ENCODE measurements at places on chromosomes 1 and 21. TPM values are rescaled to one million over a fixed set of nuclear protein-coding genes. Genes with fewer than 3 reads are reported as not detected.

Gene DRAXIN
- total RNA-seq, result 0.68 TPM

Gene HIVEP3
- 7.6 TPM for total RNA-seq

Gene PRAMEF4
- total RNA-seq, result not detected

Gene HSPB7
- not detected for total RNA-seq

Gene B3GALT2
- 0.78 TPM for total RNA-seq

Gene PATJ
- total RNA-seq, result 5.0 TPM

Gene ETV3L
- total RNA-seq, result not detected

Gene PTGFR
- total RNA-seq, result 0.35 TPM

Gene EXTL1
- total RNA-seq, result not detected

Gene C1QC
- not detected for total RNA-seq

Gene CLCNKB
- not detected for total RNA-seq

Gene ERRFI1
- 63.0 TPM for total RNA-seq

Gene FCER1G
- total RNA-seq, result not detected

Gene MAEL
- total RNA-seq, result not detected

Gene TTC39A
- total RNA-seq, result 7.2 TPM

GRCh38 chr21:32360401-32360975 lies 32.3 kb downstream of the URB1 start:
- no peak for DNase-seq

- no peak for DNase-seq
Observed at GRCh38 chr1:8590721-8591351, 226.6 kb downstream of the RERE start.

- no peak for DNase-seq
Observed at GRCh38 chr1:41889506-41890414, 29.0 kb downstream of the HIVEP3 start.

GRCh38 chr1:186753241-186753640 lies 73.0 kb upstream of the PTGS2 start:
- no peak for DNase-seq

DNA sequence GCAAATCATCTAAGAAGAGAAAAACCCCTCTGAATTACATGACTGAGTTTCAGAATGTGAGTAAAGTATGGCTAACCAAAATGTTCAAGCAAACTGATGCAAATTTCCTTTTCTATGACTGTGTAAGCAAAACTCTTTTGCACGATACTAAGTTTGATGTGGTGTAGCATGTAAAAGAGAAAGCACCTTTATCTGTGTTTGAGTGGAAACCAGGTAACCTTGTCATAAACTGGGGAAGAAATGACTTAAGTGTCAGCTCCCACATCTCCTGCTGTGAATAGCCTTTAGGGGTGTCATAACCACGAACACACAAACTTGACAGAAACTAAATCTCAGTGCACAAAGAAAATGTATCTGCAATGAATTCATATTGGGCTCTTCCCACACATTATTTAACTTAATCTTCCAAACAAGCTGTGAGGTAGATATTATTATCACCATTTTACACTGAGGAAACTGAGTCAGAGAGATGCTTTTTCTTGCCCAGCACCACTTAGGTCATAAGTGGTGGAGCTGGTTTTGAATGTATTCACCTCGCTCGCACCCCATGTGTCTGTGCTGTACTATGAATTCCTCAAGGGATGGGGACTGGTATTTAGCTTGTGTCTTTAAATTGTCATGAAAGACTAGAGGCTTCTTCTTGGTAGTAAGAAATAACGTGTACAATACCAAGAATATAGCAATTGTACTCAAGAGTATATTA lies 32.9 kb upstream of the IL12RB2 start:
- no peak for DNase-seq

- no peak for DNase-seq
Observed at GRCh38 chr1:108858230-108858950, 1.5 kb upstream of the AKNAD1 start.

DNA sequence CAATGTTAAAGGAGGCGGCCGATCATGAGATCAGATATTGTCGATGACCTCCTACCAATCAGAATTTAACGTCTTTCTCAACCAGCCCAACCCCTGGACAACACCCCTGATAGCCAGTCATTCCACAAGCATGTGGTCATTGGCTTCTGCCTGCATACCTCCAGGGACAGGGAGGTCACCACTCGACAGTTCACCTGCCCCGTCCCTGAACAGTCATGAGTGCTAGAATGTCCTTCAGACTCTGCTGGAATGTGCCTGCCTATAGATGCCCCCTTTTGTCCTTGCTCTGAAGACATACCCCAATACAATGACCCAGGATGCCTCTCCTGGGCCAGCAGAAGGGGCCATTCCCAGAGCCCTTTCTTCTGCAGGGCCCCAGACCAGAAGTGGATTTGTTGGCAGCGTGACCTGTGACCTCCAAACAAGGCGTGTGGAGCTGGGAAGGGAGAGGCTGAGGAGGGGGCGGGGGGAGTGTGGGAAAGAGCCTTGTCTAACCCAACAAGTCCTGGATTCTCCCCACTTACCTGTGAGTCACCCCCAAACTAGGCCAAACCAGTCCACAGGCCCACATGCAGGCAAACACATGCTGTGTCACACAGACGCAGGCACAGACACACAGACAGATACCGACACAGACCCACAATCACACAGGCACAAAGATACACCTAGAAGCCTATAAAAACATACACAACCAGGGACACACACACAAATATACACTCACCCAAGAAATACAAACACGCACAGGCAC lies 2.2 kb downstream of the CRYBG2 start:
- DNase-seq, result no peak

GRCh38 chr1:181112071-181112929 lies 23.8 kb downstream of the IER5 start:
- no peak for DNase-seq

DNA sequence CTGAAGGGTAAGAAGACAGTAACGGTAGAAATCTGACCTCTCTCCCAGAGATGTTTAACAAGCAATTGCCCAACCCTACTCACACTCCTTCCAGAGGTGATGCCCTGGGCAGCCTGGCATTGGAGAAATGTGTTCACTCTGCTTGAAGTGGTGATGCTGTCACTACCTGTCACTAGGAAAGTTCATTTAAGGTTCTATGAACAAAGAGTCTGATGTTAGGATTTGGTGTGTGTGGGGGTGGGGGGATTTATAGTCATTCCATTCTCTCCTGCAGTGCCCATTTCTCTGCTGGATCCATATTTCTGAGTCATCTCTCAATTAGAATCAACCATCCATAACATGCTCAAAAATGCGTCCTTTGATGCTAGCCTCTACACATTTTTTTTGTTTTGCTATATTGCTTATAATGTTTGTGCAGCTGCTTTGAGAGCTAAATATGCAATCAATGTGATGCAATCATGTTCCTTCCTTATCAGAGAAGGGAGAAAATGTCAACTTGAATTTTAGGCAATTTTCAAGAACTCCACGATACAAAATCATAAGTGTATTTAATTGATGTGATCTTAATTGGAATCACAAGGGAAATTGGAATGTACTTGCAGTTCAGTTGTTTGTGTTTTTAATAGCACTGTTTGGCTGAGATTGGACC lies 173.9 kb downstream of the DUSP10 start:
- DNase-seq, result no peak

GRCh38 chr1:102045752-102046151 lies 49.0 kb upstream of the OLFM3 start:
- DNase-seq, result no peak

GRCh38 chr1:163047951-163048659 lies 21.1 kb upstream of the RGS4 start:
- DNase-seq, result no peak

- no peak for DNase-seq
Observed at GRCh38 chr21:42384156-42384945, 11.5 kb downstream of the TMPRSS3 start.

DNA sequence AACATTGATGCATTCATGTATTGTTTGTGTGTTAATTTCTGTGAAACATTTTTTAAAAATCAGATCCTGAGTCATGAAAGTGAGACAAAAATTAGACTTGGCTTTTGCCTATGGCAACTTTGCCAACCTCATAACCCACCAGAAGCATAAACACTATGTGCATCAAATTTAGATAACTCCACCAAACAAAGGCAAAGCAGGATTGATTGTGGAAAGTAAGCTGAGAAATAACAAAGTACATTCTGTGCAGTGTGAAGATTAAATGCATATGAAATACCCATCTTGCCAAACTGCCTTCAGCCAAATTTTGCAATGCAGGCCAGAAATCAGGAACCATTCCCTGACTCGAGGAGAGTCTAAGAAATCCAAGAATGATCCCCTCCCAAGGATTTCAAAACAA lies 493.4 kb downstream of the AJAP1 start:
- DNase-seq, result no peak

DNA sequence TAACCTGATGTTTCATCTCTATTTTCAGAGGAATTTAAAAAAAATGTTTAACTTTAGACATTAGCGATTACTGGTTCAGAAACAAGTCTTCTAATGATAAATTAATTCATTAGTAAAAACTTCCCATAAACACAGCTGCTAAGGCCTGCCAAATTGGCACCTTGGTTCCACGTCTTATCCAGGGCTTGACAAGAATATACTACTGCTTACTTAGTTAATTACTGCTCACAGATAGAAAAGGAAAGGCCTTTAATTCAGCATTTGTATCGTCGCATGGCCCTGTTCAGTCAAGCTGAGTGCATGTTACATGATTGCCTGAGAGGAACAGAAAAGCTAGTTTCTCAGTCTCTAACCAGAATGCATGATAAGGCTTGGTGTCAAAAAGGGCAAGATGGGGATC lies 84.6 kb downstream of the ADGRL2 start:
- DNase-seq, result no peak

DNA sequence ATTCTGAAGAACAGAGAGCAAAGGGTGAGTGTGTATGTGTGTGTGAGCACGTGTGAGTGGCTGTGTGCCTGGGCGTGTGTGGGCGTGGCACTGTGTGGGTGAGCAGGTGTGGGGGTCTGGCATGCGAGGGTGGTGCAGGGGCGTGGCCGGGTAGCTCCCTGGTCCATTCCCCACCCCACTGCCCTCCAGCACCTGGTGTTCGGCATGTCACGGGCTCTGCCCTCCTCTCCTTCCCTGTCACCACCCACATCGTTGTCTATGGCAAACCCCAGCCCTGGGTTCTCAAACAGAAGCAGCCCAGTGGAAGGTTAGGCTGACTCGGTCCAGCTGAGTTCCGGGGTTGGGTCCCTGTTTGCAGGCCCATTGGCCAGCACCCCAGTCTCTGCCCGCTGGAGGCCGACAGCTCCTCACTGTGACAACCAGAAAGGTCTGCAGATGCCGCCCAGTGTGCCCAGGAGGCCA lies 39.8 kb downstream of the UBE2G2 start:
- no peak for DNase-seq

DNA sequence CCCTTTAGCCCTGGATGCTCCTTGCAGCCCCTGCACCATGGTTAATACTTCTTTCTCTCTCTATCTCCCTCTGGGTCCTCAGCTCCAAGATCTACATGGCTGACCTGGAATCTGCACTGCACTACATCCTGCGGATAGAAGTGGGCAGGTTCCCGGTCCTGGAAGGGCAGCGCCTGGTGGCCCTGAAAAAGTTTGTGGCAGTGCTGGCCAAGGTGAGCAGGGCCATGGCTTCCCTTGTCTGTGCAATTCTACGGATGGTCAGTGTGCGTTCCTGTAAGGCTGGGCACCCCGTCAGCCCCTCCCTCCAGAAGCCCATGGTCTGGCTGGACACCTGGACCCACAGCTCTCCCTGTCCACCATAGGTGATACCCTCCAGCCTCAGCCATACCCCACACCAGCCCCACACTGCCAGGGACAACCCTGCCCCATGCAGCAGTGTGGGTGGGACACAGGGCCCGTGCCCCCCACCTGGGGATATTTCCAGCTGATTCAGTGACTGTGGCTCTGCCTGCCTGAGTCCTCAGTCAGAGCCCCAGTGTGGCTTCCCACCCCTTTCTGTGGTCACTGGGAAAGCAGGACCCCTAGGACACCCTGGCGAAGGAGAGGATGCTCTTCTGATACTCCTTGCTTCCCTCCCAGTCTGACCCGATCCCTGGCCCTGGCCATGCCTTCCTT lies 31.4 kb downstream of the QSOX1 start:
- no peak for DNase-seq

GRCh38 chr1:167518331-167518700 lies at the start of gene CD247:
Gene CD247, minus strand, starts transcription at chr1:167518529. Its CDS starts 64 bp downstream, at chr1:167518465.
- DNase-seq, result no peak

DNA sequence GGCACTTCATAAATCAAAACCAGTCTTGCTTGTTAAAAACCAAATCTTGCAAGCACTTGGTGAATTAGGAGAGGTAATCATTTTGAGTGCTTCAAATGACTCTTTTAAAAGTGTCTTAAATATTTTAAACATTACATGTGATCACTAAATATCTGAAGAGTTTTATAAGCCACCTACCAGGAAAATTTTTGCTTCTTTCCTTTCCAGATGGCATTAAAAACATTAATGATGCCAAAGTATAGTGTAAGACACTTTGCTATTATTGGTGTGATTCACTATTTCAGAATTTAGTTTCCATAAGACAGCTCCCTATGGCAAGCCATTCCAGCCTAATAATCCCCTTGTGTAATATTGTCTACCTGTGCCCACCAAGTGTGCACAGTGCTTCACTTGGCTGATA lies 548.8 kb upstream of the ADAMTS5 start:
- DNase-seq, result no peak

GRCh38 chr1:231421546-231421970 lies 529 bp downstream of the EGLN1 start:
- DNase-seq, result no peak

DNA sequence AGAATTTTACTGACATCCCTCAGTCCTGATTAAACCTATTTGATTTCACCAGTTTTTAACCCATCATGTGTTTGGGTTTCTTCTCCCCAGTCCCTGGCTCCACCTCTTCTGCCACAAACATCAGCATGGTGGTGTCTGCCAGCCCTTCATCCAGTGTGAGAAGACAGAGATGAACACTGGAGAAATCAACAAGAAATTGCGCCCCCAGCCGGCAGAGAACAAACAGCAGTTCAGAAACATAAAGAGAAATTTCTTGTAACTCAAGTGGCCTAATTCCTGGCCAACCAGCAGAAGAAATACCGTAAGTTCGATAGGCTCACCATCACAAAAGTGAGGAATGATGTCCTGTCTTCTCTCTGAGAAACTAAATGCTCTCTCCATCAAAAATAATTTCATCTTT lies 18.3 kb downstream of the S100A11 start:
- no peak for DNase-seq

DNA sequence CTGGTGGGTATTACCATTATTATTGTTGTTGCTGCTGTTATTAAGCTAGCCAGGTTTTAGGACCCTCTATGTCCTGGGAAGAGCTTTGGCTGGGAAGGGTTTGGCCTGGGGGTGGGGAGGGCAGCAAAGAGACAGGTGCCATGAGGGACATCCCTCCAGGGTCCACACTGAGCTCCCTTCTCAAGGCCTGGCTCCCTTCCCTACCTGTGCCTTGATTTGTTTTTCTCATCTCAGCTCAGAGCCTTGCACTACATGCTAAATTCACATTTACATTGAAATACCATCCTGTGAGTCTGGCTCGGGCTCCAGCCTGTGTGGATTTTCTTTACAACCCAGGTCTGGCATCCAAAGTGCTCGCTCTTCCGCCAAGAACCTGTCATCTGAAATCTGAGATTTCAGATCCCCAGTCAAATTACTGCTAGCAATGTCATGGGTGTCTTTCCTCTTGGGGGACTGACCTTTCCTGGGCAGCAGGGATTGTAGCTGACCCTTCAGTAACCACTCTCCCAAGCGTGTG lies 536.3 kb downstream of the PTPRU start:
- DNase-seq, result no peak

- DNase-seq, result no peak
Observed at GRCh38 chr1:225962440-225962975, 21.5 kb upstream of the LEFTY2 start.

- no peak for DNase-seq
Observed at GRCh38 chr1:232600424-232601258, 29.3 kb downstream of the SIPA1L2 start.

Data from glomerular endothelial cell (primary cell).